ENCODE measurements at places on chromosomes 7 and 10.

- H3K4me3 ChIP-seq, result no peak overlapping the region
- DNase-seq, result no peak
- H3K4me1 ChIP-seq, result peaks cover 12% of the 10 kb centered on the region
- no peaks in the 10 kb centered on the region for H3K27me3 ChIP-seq
- H3K36me3 ChIP-seq, result peaks cover 5% of the 10 kb centered on the region
Measured at GRCh38 chr10:50404021-50404773, 152.9 kb upstream of the ASAH2 start.

GRCh38 chr7:124914298-124914697, 15.3 kb downstream of the POT1 start:
- no peak for DNase-seq
- peaks cover 14% of the 10 kb centered on the region for H3K36me3 ChIP-seq
- H3K27me3 ChIP-seq, result no peaks in the 10 kb centered on the region
- H3K4me1 ChIP-seq, result peaks cover 5% of the 10 kb centered on the region

- no peaks in the 10 kb centered on the region for H3K27me3 ChIP-seq
- DNase-seq, result peak; percentile 44
- no peaks in the 10 kb centered on the region for H3K36me3 ChIP-seq
- no peak overlapping the region for H3K4me3 ChIP-seq
- no peak overlapping the region for H3K27ac ChIP-seq
Measured at GRCh38 chr7:114865564-114865963, 56.3 kb upstream of the MDFIC start.

GRCh38 chr10:50419756-50420155, 168.4 kb upstream of the ASAH2 start:
- H3K27ac ChIP-seq, result no peak overlapping the region
- DNase-seq, result no peak
- H3K4me1 ChIP-seq, result peaks cover 36% of the 10 kb centered on the region

DNA sequence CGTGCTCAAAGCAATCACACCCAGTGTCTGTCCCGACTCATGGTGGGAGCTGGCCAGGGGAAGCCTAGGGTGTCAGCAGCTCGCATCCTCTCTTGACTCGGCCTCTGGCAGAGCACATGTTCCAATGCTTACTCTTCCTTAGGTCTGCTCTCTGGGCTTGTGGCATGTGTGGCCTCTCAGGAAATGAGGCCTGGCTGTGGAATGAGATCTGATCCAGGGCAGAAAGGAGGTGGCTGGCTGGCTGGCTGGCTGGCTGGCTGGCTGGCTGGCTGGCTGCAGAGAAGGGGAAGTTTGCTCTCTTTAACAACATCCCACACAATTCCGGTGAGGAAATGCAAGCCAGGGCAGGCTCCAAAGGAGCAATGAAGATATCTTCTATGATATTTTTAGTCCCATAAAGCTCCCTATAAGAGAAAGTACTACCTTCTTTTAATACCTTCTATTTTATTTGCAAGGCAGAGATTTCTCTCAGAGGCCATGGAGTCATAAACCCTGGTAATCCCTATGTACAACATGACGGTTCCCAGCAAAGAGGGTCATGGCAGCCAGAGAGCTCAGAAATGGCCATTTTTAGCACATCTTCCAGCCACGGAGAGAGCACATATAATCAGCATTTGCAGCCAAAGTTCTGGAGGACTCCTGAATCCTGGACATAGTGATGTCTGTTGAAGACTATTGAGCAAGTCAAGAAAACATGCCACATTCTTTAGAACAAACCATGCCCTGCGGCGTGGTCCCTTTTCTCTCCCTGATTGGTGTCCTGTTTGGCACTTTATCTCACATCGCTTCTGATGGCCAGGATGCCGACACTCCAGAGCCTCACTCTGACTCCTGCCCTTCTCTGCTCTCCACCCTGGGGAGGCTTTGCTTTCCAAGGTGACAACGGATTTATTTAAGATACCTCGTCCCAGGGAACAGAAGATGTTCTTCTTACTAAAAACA, 153.7 kb downstream of the FANK1 start:
- no peaks in the 10 kb centered on the region for H3K4me1 ChIP-seq
- DNase-seq, result no peak
- no peaks in the 10 kb centered on the region for H3K36me3 ChIP-seq
- no peak overlapping the region for H3K4me3 ChIP-seq

DNA sequence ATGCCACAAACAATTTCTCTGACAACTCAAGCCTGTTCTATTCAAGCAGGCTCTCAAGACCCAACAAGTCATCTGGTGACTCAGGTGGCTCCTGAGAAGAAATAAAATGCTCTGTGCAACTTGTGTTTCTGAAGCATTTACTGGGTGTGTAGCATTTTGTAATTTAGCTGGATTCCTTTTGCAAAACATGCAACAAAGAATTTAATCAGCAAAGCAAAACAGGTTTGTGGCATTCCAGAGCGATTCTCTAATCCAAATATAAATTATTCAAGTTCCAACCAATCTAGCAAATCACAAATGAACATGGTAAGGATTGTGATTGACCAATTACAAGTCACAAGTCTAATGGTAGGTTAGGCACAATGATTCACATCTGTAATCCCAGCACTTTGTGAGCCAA, 39.8 kb upstream of the C10orf67 start:
- H3K4me1 ChIP-seq, result no peaks in the 10 kb centered on the region
- no peak for DNase-seq
- no peak overlapping the region for H3K27ac ChIP-seq
- peaks cover 10% of the 10 kb centered on the region for H3K27me3 ChIP-seq
- no peak overlapping the region for H3K4me3 ChIP-seq

GRCh38 chr10:122748496-122748895, 48.9 kb upstream of the C10orf120 start:
- DNase-seq, result no peak
- no peaks in the 10 kb centered on the region for H3K36me3 ChIP-seq
- H3K4me1 ChIP-seq, result no peaks in the 10 kb centered on the region
- H3K27ac ChIP-seq, result no peak overlapping the region

- DNase-seq, result no peak
- H3K4me3 ChIP-seq, result no peak overlapping the region
- H3K27me3 ChIP-seq, result no peaks in the 10 kb centered on the region
- H3K36me3 ChIP-seq, result no peaks in the 10 kb centered on the region
- no peak overlapping the region for H3K27ac ChIP-seq
Measured at GRCh38 chr10:19977097-19977521, 160.9 kb downstream of the PLXDC2 start.

DNA sequence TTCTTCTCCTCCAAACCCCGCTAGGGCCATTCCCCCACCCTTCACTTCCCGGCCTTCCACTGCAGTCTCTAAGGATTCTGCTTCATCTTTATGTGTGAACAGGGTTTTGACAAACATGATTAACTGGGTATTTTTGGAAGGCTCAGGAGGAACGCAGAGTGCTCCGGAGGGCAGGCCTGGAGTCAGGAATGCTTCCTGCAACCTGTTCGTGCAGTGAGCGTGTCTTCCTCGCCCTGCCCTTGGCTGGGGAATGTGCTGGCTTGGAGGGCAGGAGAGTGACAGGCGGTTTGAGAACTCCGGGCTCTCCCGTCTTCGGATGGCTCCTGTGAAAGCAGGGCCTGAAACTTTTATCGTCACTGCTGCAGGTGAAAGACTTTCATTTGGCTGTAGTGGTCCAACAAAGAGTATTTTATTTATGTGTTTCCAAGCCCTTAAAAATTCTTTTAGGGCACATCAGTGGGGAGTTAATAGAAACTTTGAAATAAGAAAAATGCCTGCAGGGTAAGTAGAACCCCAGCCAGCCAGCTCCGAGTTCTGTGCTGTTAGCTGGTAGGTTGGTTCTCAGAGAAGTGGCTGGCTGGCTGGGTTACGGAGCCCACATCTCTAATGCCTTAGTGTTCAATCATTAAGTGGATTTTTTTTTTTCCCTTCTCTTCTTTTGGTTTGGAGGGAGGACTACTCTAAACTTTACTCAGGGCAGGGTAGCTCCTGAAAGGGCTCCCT, 51.0 kb downstream of the TCF7L2 start:
- DNase-seq, result no peak
- peaks cover 20% of the 10 kb centered on the region for H3K4me1 ChIP-seq
- no peak overlapping the region for H3K4me3 ChIP-seq
- H3K36me3 ChIP-seq, result peaks cover 6% of the 10 kb centered on the region

DNA sequence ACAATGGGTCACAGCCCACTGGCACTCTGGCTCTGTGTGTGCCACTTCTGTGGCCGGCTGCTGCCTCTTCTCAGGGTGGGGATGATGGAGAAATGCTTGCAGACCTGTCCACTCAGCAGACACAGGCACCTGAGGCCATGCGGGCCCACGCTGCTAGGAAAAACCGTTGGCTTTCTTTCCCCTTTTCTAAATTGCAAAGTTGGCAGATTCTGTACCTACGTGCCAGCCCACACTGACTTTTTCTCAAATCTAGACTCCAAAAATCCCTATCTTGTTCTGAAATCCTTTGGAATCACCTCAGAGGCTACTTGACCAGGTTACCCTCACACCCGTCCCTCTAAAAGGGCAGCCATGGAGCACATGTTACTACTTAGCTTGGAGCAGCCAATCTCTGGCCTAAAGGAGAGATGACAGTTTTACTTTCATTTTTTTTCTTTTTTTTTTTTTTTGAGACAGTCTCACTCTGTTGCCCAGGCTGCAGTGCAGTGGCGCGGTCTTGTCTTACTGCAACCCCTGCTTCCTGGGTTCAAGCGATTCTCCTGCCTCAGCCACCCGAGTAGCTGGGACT, 99.4 kb downstream of the RNF216 start:
- H3K4me1 ChIP-seq, result peaks cover 23% of the 10 kb centered on the region
- DNase-seq, result no peak
- no peak overlapping the region for H3K4me3 ChIP-seq
- peaks cover 18% of the 10 kb centered on the region for H3K36me3 ChIP-seq
- peak overlapping the region; percentile 38 for H3K27ac ChIP-seq
- H3K27me3 ChIP-seq, result no peaks in the 10 kb centered on the region

DNA sequence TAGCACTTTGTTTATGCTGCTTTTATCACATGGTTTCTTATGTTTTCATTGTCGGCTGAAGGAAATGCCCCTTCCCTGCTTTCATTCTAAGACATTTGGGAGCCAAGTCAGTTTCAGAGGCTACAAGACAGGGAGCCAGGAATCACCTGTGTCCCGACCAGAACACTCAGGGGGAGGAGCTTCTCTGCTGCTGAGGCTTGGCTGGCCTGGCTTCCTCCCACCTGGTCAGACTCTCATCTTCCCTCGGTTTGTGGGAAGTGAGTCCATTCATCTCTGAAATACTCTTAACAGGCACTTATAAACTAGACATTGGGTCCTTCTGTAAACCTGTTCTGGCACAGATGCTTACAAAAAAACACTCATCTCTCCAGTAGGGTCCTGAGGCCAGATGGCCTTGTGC, 19.6 kb upstream of the GOLGA7B start:
- H3K4me1 ChIP-seq, result peaks cover 14% of the 10 kb centered on the region
- no peaks in the 10 kb centered on the region for H3K36me3 ChIP-seq
- H3K4me3 ChIP-seq, result no peak overlapping the region
- H3K27ac ChIP-seq, result no peak overlapping the region

DNA sequence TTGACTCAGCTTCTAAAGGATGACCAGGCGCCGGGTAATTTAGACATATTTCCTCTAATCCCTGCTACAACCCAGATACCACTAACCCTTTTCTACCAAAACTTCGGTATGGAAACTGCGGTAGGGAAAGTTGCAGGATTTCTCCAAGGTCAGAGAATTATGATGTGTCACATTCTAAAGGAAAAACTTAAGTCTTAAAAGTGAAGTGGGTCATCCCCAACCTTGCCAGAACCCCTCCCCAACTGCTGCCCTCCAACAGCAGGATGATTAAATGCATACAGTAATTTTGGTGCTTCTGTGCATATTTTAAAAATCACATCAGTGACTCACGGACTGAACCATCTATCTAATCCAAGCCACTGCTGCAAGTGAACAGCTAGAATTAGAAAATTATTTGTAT, 52.7 kb downstream of the GRB10 start:
- no peak overlapping the region for H3K4me3 ChIP-seq
- H3K36me3 ChIP-seq, result no peaks in the 10 kb centered on the region
- no peaks in the 10 kb centered on the region for H3K27me3 ChIP-seq
- DNase-seq, result no peak
- no peak overlapping the region for H3K27ac ChIP-seq

- no peaks in the 10 kb centered on the region for H3K27me3 ChIP-seq
- peaks cover 3% of the 10 kb centered on the region for H3K4me1 ChIP-seq
- peaks cover 9% of the 10 kb centered on the region for H3K36me3 ChIP-seq
- no peak for DNase-seq
- peak overlapping the region; percentile 49 for H3K27ac ChIP-seq
- no peak overlapping the region for H3K4me3 ChIP-seq
Measured at GRCh38 chr7:102064361-102065025, 222.2 kb upstream of the SH2B2 start.

DNA sequence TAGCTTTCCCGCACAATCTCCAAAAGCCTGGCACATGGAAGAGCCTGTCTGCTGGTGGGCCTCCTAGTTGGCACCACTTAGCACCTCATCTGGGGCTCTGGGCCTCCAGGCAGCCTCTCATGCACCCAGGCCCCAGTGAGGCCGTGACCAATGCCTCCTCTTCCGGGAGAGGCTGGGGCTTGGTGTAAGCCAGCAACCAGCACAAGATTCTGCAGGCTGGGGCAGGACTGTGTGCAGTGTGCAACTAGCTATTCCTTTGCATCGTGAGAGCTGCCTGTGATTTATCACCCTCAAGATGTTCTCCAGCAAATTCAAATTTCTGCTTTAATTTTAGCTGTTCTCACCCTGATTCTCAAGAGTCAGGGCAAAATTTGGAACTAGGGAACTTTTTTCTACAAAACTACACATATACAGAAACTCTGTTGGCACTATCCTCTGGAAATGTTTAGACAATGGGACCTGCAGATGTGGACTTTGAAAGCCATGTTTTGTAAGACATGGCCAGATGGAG, 603.7 kb upstream of the MKI67 start:
- H3K4me3 ChIP-seq, result no peak overlapping the region
- no peak for DNase-seq
- no peaks in the 10 kb centered on the region for H3K36me3 ChIP-seq
- no peaks in the 10 kb centered on the region for H3K4me1 ChIP-seq
- H3K27ac ChIP-seq, result no peak overlapping the region

DNA sequence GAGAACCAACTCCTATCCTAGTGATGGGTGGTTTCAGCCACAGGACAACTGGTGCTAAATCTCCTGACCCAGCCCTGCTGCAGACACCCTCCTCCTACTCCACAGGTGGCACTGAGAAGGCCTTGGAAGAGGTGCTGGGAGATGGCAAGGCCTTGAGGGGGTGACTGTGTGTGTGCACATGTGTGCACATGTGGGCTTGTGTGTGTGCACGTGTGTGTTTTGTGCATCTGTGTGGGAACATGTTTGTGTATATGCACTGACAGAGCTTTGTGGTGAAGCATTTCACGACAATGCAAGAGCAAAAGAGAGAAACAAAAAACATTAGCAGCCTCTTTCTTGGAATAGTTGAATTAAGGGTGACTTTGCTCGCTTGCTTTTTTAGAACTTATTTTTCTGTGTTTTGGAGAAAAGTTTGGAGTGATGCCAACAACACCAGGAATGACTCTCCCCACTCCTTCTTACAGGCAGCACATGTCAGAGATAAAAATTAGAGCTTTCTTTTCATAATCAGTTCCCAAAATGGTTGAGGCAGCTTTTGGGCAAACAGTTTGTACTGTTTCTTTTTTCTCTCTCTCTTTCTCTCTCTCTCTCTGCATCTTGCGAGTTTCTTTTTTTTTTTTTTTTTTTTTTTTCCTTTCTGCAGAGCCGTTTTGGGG, 69.5 kb downstream of the SEC61G start:
- DNase-seq, result no peak
- no peaks in the 10 kb centered on the region for H3K27me3 ChIP-seq
- H3K4me3 ChIP-seq, result no peak overlapping the region
- H3K27ac ChIP-seq, result no peak overlapping the region

- no peak overlapping the region for H3K4me3 ChIP-seq
- no peaks in the 10 kb centered on the region for H3K27me3 ChIP-seq
- no peaks in the 10 kb centered on the region for H3K4me1 ChIP-seq
- H3K27ac ChIP-seq, result no peak overlapping the region
Measured at GRCh38 chr7:24029068-24029467, 254.9 kb upstream of the NPY start.

GRCh38 chr7:77532247-77532646, 4.8 kb upstream of the PTPN12 start:
- no peaks in the 10 kb centered on the region for H3K27me3 ChIP-seq
- H3K4me3 ChIP-seq, result no peak overlapping the region
- no peak for DNase-seq
- H3K4me1 ChIP-seq, result peaks cover 7% of the 10 kb centered on the region

Measured in effector memory CD8-positive, alpha-beta T cell (primary cell).